CD4-positive, alpha-beta T cell treated with Interleukin-15 for 4 hours (primary cell): ENCODE measurements at places on chromosomes 13 and 19.

DNA sequence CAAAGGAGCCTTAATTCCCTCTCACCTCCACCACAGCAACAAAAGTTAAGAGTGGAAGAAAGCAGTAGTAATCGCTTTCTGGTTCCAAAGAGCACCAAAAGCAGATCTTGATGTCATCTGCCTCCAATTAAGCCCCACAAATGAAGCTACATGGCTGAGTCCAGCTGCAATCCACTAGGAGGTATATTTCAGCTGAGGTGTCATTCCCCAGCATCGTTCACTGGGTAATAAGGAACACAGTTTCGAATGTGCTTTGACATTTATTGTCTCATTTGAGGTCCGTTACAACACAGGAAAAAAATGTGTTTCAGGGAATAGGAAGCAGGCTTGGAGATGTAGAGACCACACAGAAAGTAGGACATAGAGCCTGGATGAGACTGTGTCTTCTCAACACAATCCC is 190.4 kb downstream of the DCLK1 start:
- DNase-seq, result no peak

DNA sequence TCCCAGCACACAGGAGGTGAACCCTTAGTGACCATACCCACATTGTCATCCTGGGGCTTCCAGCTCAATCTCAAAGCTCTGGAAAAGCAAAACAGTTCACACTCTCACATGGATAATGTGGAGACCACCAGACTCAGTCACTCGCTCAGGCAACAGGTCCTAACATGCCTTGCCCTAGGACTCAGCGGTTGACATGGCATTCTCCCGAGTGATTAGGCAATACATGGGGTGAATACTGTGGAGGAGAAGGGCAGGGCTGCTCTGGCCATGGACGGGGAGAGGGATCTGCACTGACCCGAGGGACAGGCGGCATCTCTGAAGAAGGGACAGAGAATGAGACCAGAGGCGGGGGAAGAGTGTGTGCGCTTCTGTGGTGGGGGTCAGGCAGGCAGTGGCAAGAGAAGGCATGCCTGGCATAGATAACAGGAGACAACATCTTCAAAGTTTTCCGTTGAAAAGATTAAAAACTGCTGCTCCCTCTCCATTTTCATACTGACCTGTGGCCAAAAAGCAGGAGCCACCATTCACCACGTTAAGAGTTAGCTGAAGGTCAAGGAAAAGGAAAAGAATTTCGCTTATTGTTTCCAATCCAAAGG is 44.5 kb upstream of the EPHX3 start:
- no peak for DNase-seq

GRCh38 chr13:99829161-99829560 is 142.4 kb downstream of the ZIC5 start:
- no peak for DNase-seq

DNA sequence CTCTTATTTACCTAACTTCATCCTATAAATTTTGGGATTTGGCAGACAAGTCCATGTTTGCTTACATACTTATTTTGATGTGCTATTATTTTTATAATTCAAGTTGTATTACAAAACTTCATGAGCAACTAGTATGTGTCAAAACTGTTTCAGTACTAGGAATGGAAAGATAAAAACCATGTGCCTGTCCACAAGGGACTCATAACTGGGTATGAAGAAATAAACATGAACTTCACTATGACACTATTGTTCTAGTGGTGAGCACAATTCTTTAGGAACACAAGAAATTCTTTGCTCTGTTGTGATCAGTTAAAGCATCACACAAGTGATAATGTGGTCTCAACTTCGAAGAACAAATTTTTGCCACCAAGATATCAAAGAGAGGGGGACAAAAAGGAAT is 97.5 kb upstream of the FBXL3 start:
- DNase-seq, result no peak

DNA sequence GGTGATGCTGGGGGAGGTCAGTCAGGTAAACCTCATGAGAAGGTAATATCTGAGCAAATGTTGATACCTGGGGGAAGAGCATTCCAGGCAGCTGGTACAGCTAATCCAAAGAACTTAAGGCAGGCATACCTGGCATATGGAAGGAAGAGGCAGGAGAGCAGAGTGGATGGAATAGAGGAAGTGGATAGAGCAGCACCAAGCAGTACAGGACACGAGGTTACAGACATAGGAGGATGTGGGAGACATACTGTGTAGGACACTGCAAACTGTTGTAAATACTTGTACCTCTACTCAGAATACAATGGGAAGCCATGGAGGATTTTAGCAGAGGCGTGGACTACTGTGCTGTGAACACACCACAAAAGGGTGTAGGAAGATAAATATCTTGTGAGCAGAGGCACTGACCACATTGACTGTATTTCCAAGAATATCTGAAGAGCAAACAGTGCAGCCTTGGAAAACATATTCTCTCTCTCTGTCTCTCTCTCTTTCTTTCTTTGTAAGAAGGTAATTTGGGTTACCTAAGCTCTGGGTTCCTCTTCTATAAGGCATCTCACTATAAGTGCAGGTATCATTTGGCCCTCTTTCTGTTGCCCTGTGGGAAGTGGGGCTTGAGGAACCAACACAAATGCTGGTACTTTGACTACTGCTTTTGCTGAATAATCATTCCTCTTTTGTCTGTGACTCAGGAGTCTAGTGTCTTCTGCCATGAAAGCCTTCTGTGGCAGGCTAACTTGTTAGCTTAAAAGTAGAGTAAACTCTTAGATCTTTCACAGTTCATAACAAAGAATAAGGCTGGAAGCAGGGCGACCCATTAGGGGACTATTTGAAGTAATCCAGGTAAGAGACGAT is 238.0 kb downstream of the VWA8 start:
- DNase-seq, result no peak

DNA sequence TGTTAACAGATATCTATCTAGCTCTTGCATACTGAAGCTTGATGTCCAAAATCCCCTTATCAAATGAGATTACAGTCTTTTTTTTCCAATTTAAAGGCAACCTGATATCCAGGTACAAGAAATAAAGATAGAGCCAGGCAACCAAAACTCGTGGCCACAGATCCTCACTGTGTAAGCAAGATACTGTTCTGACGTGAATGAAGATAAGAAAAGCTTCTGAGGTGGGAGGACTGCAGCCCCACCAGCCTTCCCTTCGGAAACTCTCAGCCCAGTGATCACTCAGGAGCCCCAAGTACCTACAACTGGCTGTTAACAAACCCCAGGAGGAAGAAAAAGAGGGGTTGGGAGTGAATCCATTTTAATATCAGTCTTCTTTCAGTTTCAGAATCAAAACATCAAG is 191.6 kb downstream of the EFNB2 start:
- no peak for DNase-seq

DNA sequence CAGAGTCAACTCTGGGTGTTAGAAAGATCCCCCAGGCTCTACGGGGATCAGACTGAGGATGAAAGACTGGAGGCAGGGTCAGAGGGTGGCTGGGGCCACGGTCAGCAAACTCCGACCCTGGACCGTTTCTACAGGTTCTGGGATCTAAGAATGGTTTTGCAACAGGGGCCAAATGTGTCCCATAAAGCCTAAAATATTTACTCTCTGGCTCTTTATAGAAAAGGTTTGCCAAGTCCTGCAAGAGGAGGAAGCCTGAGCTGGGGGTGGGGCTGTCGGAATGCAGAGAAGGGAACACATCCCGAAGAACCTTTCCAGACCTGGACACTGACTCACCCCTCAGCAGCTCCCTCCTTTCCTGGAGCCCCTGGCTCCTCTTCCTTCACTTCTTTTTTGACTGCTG is 20.7 kb downstream of the LIG1 start:
- DNase-seq, result no peak

GRCh38 chr19:39106194-39106593 is 19.4 kb upstream of the PAK4 start:
- no peak for DNase-seq

- no peak for DNase-seq
Measured at GRCh38 chr13:103656311-103656710, 590.1 kb upstream of the SLC10A2 start.

GRCh38 chr19:49691243-49692146 is 579 bp downstream of the CPT1C start:
- DNase-seq, result no peak

DNA sequence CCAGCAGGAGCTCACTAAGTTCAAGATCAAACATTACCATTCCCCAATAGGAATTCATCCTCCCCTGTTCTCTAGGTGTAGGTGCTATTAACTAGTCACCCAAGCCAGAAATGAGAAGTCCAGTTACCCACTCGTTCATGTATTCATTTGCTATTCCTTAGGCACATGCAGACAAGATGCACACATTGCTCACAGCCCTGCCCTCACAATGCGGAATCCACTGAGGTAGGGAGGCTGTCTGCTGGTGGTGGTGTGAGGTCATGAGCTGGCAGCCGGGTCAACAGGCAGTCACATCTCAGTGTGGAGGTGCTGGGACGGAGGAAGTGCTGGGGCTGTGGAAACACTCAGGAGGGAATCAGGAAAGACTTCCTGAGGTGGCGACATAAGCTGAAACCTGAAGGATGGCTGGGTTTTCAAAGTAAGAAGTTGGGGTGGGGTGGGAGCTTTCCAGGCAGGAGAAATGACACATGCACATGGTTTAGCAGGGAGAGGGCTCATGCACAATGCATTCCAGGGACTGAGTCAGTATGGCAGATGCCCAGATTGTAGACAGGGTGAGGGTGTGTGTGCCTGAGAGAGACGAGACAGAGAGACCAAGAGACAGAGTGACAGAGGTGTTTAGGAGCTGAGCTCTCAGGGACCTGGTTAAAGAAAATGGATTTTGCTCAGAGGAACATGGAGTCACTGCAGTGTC is 117.6 kb downstream of the USP12 start:
- DNase-seq, result no peak

DNA sequence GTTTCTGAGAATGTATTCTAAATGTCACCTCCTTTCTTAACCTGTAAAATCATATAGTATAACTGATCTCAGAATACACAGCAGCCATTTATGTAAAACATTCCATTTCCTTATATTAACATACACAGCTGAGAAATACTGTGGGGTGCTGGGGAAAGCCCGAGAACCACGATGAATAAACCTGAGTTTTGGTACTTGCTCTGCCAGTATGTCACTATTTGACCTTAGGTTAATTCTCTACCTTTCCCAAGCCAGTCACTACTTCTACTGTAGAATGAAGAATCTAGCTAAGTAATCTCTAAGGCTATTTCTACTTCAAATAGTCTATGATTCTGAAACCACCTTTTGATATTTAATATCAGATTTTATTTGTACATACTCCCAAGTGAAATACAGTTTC is 173.7 kb downstream of the TBC1D4 start:
- DNase-seq, result no peak

DNA sequence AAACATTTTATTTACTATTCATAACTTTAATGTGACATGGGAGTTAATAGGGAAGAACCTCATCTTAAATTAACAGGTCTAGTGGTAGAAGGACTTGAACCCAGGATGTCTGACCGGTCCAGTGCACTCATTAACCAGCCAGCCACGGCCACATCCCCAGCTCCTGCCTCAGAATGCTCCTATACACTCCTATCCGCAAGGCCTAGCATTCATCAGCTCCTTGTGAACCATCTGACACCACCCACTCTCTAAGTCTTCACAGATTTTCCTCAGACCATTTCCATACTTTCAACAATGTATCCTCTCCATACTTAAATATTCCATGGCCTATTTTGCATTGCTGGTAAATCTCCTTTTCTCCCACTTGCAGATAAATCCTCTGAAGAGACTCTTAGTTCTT is 98.3 kb downstream of the KLF12 start:
- DNase-seq, result no peak

DNA sequence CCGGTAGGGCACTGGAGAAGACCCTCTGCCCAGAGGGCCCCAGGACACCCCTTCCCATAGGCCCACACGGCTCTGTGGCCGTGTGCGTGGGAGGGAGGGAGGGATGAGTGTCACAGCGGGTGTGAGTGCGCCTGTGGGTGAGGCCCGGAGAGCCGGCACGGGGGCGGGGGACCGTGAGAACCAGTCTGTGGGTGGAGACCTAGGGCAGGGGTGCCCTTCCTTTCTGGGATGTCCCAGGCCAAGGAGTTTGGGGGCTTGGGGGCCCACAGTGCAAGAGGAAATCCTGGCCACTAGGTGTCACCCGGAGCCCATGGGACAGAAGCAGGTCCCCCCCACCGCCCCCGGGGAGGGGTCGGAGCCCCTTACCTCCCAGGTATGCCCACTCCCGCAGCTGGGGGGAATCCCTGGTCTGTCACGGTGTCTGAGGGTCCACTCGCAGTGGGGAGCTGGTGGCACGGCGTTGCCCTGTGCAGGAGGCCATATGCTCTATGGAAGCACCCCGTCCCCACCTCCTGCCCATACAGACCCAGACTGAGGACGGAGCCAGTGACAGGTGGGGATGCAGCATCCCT is 16.0 kb upstream of the SLC7A10 start:
- DNase-seq, result peak; percentile 43

- DNase-seq, result no peak
Measured at GRCh38 chr13:37211487-37211886, 106.0 kb upstream of the CSNK1A1L start.

DNA sequence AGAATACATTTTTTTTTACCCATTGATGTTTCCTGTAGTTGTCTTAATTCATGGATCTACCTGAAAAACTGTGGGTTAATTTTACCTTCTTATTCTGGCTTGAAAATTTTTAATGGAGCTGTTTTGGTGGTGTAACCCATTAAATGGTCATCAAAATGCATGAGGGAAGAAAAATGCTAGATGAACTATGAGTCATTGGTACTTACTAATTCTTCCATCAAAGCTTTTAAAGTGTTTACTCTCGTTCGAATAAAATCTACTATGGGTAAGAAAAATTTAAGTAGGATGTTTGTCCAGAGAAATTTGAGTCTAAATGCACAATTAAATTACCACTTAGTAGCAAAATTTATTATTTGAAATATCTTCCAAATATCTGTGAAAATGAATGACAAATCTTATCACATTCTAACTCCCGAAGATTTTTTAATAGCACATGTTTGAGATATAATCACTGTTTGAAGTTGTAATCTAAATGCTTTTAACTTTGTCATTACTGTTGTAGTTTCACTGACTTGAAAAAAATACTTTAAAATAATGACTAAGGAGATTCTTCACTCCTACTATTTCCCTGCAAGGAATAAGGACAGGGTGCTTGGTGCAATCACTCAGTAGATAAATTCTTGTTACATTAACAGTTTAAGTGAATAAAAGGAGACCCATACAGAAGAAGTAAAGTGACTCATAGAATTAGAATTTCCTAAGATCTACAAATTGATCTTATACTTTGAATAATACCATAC is 437.7 kb downstream of the IRS2 start:
- no peak for DNase-seq

GRCh38 chr19:6532244-6532999 is 1.6 kb downstream of the TNFSF9 start:
- no peak for DNase-seq

GRCh38 chr13:31722673-31723072 is 16.7 kb upstream of the RXFP2 start:
- DNase-seq, result no peak

GRCh38 chr19:4113398-4114088 is 10.4 kb downstream of the MAP2K2 start:
- DNase-seq, result no peak

- no peak for DNase-seq
Measured at GRCh38 chr19:8370176-8371010, 6.4 kb downstream of the ANGPTL4 start.
